ENCODE measurements at places on chromosomes 7 and 10.

GRCh38 chr7:37062560-37062859 is 338.2 kb upstream of the AOAH start:
- no peak for DNase-seq

GRCh38 chr10:115092258-115092554 is 959 bp upstream of the ATRNL1 start:
- no peak for DNase-seq

GRCh38 chr10:20897146-20897825 is at the start of gene NEBL:
Gene NEBL (minus strand): TSS chr10:20897311. CDS start chr10:20897205, 106 bp downstream.
- DNase-seq = no peak

- peak; percentile 66 for DNase-seq
Measured at GRCh38 chr10:98041352-98042043, 11.1 kb upstream of the CRTAC1 start.

- DNase-seq = no peak
Measured at GRCh38 chr10:24606021-24606420, 117.7 kb downstream of the ARHGAP21 start.

- no peak for DNase-seq
Measured at GRCh38 chr7:158093156-158093796, 494.3 kb downstream of the PTPRN2 start.

GRCh38 chr10:117139581-117140524 is 1.8 kb upstream of the VAX1 start:
- DNase-seq = no peak

DNA sequence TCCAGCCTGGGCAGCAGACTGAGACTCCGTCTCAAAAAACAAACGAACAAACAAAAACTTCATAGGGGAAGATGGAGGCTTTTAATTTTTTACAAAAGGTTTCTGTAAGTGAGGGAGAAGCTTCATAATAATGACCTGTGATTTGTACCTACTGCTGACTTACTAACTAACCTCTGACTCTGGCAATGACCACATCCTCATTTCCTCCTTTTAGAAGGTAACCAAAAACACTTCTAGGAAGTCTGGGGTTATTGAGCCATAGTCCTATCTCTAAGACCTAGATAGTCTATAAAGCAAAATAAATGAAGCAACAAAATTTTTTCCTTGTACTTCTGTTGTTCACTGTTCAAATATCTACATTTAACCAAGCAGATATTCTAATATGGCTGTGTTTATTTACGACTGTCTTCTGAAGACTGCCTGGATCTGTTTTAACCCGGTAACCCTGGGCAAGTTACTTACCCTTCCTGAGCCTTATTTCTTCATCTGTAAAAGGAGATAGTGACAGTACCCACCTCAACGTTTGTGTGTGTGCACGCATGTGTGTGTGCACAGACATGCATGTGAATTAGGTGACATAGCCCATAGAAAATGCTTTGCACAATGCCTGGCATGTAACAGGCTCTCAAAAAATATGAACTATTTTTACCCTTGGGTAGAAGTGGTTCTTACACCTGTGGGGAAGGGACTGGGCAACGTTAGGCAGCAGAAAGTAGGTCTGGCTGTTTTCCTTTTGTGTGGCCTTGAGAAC is 30.8 kb upstream of the SMNDC1 start:
- no peak for DNase-seq

- no peak for DNase-seq
Measured at GRCh38 chr10:3249307-3249889, 76.8 kb upstream of the PITRM1 start.

GRCh38 chr10:58217612-58218011 is 50.1 kb downstream of the IPMK start:
- no peak for DNase-seq

DNA sequence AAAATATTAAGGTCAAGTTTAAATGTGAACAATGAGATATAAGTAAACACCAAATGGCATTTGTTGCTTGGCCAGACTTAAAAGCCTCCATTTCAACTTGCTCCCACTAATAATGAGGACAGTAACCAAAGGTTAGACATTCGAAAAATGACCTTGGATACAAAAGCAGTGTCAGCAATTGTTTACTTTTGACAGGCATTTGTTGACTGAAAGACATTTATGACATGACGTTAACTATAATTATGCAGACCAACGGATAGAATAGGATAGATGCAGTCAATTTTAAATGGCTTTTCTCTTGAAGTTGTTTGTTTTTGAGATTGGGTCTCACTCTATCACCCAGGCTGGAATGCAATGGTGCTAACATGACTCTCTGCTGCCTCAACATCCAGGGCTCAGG is 6.3 kb upstream of the WNT16 start:
- DNase-seq = no peak

- DNase-seq = no peak
Measured at GRCh38 chr10:62414359-62414758, 40.2 kb downstream of the ZNF365 start.

DNA sequence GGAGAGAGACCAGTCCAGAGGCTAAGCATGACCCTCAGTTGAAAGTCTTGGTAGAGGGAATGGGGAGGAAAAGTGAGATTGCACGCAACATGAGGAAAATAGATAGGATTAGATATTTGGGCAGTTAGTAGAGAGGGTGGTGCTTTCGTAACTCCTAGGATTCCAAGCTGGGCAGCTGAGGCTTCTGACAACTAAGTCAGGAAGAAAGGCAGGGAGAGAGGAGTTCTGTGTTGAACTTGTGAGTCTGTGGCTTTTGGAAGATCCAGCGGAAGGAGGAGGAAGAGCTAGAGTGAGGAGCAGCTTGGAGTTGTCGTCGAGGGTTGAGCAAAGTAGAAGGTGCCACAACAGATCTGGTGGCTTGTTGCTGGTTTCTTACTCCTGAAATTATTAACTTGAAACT is 21.8 kb downstream of the CUL1 start:
- DNase-seq = no peak

- DNase-seq = no peak
Measured at GRCh38 chr10:60281792-60282353, 107.8 kb downstream of the ANK3 start.

DNA sequence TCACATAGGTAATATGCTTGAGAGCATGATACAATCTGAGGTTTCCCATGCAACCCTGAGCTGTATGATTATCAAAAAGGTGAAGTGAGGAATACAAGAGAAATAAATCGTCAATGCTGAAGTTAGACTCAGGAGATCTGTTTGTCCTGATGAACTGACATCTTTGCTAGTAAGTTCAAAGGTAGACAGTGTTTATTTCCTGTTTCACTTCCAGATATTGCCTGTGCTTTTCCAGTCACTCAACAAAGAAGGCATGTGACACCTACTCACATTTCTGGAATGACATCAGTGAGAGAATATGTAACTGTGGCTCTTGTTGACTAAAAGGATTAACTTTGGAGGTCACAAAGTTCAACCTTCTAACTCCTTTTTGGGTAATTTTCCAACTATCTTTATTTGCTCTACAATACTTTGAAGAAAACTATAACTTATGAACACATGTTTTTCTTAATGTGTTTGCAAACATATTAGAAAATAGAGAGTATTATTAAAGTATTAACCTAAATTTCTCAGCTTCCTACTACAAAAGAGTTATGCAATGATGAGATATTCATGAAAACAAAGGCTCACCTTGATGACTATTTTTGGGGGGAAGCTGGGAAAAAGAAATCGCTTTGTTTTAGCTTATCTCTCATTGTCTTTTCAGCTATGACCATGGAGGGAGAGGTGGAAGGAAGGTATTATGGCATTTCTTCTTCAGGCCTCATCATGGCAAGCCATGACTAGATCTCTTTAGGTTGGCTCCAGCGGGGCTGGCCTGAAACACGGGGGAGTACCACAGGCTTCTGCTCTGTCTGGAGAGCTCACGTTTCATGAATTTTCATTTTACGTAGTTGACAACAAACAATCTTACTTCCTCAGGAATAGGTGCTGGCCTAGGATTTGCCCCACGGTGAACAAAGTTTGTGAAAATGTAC is 214.7 kb upstream of the SLC26A5 start:
- DNase-seq = no peak

DNA sequence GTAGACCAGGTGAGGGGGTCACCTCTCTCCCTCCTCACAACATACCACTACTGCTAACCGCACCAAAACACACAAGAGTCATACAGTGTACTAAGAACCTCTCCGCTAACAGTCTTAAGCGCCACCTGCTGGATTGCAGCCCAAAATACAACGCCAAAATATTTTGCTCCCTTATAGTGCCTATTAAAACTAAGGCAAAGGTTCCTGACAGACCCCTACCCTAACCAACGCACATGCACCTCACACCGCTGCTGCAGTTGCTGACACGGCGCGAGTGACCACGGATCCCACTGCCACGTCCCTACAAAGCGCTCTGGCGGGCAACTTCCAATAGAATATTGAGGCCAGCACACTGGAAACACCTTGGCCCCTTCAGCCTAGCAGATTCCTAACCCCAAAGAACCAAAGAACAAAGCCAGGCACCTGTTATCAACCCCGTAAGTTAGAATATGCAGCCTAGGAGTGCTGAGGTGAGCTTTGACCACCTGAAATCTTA is 563.6 kb upstream of the SEMA3D start:
- DNase-seq = peak; percentile 41

DNA sequence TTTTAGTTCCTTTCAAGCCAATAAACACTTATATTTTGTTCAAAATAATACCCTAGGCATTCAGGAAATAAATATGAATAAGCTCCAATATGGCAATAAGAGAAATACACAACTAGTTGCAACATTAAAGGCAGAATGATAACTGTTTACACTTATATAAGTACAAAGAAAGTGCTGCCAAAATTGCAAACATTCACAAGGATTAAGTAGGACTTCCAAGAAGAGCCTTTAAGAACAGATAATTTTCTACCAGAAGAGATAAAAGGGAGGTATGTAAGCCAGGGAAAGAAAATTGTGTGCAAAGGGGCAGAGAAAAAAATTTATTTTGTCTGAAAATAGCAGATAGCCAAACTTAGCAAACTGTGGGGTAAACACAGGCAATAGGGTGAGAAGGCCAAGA is 83.8 kb downstream of the CTNNA3 start:
- no peak for DNase-seq

DNA sequence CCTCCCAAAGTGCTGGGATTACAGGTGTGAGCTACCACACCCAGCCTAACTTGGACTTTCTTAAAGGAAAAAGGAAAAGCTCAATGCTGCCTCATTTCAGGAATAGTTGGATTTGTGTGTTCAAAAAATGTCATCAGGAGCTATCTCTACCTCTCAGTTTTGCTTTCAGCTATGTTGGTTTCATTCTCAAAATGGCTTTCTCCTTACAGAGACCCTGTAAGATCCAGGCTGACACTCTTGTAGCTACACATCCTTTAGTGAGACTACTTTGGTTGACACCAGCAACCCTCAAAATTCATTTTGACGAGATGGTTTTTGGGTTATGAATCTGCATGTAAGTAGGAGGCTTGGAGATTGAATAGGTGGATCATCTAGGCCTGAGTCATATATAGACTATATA is 269.7 kb upstream of the SORCS1 start:
- DNase-seq = no peak

GRCh38 chr7:11706666-11707605 is 125.1 kb downstream of the THSD7A start:
- no peak for DNase-seq

DNA sequence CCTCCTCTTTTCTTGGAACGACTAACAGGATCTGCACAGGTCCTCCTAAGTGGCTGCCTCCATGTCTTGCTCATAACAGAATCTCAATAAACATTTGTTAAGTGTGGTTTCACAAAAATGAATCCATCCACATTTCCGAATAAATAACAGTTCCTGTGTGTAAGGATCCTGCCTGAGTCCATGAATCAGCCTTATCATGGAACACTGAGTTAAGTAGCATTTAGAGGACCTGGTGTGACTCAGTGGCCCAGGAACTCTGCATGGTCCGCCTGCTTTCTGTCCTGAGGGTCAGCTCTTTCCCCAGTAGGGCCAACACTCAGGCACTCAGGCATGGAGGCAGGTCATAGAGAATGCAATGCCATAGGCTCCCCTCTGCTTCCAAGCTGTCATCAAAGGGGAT is 15.8 kb upstream of the C10orf90 start:
- DNase-seq = no peak

GRCh38 chr7:2824678-2825461 is 19.2 kb downstream of the GNA12 start:
- peak; percentile 58 for DNase-seq

DNA sequence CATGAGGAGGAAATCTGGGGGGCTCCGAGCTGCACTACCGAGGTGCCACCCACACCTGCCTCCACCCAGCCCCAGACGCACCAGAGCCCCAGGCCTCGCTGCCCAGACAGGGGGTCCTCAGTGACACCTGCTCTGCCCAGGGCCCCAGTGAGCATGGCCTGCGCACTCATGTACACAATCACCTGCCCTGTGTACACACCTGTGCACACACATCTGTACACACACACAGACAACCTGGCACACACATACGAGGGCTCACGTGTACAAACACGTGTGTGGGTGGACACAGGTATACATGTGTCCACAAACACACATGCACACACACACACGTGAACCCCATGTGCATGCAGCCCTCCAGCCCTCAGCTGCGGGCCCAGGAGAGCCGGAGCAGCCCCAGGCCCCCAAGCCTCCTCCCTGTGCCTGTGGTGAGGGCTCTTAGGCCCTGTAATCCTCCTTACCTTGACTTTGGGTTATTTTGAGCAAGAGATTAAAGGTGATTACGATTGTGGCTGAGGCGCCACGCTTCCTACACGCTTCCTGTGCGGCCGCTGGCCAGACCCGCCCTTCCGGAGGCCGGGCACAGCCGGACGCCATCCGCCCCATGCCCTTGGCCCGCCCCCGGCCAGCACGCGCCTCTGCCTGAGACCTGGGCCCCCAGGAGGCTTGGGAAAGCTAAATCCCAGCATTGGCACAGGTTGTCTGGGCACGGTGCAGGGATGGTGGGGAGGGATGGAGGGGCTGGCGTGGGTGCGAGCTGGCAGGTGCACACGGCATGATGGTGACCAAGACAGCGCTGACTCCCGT is 71.9 kb downstream of the ELFN1 start:
- DNase-seq = no peak

- no peak for DNase-seq
Measured at GRCh38 chr10:119469325-119469707, 73.2 kb downstream of the RGS10 start.

GRCh38 chr7:6631605-6632004 is 5.5 kb upstream of the ZNF316 start:
- no peak for DNase-seq

- no peak for DNase-seq
Measured at GRCh38 chr10:66242885-66243284, 683.0 kb upstream of the LRRTM3 start.

DNA sequence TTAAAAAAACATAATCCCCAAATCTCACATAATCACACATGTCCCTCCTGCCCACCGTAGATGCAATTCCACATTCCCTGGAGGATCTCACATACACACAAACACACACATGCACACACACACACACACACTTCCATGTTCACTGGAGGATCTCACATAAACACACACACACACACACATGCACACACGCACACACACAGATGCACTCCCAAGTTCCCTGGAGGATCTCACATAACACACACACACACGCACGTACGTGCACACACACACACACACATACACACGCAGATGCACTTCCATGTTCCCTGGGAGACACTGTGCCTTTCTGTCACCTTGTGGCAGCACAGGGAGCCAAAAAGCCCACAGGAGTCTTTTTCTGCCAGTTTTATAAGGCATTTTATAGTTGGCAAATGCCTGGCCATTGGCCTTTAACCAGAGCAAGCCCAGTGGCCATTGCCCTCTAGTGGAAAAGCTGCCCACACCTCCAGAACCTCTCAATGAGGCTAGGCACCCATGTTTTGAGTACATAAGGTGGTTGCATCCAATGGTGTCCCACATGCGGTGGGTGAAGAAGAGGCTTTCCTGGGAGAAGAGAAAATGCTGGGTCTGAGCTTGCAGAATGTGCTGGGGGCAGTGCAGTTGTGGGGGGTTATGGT is 115.4 kb upstream of the ACBD5 start:
- DNase-seq = no peak

- no peak for DNase-seq
Measured at GRCh38 chr10:68001000-68001399, 74.1 kb downstream of the HERC4 start.

Measured in GM13976 (cell line).